ENCODE measurements at places on chromosomes 1 and 21. TPM values are rescaled to one million over a fixed set of nuclear protein-coding genes. Genes with fewer than 3 reads are reported as not detected.

The TFF3 gene
- 2,641 TPM for total RNA-seq

DNA sequence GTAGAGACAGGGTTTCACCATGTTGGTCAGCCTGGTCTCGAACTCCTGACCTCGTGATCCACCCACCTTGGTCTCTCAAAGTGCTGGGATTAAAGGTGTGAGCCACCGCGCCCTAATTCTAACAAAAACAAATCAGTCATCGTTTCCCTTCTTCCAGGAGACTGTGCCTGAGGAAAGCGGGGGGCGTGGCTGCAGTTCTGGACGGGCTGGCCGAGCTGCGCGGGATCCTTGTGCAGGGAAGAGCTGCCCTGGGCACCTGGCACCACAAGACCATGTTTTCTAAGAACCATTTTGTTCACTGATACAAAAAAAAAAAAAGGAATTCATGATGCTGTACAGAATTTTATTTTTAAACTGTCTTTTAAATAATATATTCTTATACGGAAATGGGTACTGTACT lies 104.2 kb downstream of the WDR4 start:
- no peak for DNase-seq

GRCh38 chr21:29669416-29669815 lies 270.4 kb downstream of the GRIK1 start:
- DNase-seq = no peak

The EPRS1 gene
- 65.5 TPM for total RNA-seq

The ALX3 gene
- not detected for total RNA-seq

The C8A gene
- not detected for total RNA-seq

The CAMSAP2 gene
- total RNA-seq = 34.0 TPM

- DNase-seq = no peak
These were observed 398.9 kb upstream of the PLXNA2 start for GRCh38 chr1:208643005-208643597.

The DNAH14 gene
- 10.0 TPM for total RNA-seq

GRCh38 chr1:171643156-171643555 lies 9.3 kb downstream of the MYOC start:
- DNase-seq = no peak

DNA sequence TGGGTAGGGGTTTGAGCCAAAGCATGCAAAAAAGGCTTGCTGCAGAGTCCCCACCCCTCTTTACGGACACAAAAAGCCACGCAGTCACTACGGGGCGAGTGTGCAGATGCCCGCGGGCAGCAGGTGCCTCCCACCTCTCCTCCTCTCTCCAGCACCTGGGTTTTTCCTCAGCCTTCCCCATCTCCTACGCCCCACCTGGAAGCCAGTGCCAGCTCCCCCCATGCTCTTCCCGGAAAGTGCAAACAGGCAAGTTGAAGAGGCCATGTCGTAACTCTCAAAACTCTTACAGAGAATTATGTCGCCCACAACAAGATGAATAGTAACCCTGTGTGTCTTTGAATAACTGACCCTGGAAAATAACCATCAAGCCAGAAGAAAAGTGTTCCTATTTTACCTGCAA lies 82.5 kb downstream of the PDE9A start:
- no peak for DNase-seq

All from mucosa of descending colon (tissue), 3 donors.